ENCODE measurements at places on chromosomes 2 and 18.

DNA sequence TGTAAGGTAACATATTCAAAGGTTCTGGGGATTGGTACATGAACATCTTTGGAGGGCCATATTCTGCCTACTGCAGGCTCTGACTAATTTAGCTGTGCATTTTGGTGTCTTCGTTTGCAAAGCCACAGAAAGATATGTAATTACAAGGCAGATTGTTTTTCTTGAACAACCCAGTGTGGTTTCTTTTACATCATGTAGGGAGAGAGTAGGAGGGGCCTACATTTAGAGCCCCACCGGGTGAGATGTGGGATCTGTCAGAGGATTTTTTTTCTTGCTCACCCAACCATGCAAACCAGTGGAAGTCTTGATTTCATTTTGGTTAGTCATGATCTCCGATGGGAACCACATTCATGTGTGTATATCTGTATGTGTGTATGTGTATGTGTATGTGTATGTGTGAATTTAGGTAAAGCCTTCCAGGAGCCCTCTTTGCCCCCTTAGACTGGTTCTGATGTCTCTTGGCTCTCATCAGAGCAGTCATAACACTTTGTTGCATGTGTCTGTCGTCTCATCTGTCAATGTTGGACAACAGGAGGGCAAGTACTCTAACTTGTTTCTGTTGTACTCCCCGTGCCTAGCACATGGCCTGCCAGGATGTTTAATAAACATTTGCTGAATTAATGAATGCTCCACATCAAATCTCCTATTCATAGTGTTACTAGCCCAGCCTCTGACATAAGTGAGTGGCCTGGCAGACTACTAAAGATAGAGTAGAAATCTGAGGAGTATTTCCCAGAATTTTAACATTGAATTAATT is 239.9 kb downstream of the MTX2 start:
- no peak for DNase-seq

GRCh38 chr2:193332941-193333340 is 1138.2 kb upstream of the TMEFF2 start:
- DNase-seq = no peak

GRCh38 chr2:74639550-74639949 is 8.6 kb downstream of the M1AP start:
- DNase-seq = no peak

DNA sequence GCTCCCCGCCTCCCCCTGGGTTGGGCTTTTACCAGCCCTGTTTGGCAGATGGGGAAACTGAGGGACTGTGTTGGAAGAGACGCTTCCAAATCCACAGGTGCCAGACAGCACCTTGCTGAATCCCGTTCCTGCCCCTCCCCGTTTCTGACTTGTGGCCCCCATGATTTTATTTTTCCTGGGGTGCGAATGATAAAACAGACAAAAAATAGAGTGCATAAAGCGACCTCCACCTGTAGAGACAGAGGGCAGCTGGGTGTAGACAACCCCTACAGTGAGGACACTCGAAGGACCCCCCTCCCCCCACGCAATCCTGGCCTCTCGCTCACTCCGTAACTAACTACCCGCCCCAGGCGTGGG is 2.2 kb upstream of the CTDSP1 start:
- DNase-seq = no peak

DNA sequence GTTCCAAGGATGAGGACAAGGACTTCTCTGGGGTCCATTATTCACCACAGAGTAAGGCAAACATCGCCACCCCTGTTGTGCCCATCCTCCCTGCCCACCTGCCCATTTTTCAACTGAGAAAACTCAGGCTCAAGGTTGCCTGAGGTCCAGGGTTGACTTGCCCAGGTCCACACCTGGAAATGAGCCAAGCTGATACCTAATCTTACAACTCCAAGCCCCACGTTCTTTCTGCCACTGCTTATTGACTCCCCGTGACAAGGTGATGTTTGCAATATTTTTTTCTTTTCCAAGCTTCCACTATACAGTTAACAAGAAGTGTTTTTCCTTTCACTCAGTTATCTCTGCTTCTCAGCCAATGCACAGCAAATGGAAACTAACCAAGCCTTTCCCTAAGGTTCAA is 39.0 kb downstream of the RNF152 start:
- no peak for DNase-seq

DNA sequence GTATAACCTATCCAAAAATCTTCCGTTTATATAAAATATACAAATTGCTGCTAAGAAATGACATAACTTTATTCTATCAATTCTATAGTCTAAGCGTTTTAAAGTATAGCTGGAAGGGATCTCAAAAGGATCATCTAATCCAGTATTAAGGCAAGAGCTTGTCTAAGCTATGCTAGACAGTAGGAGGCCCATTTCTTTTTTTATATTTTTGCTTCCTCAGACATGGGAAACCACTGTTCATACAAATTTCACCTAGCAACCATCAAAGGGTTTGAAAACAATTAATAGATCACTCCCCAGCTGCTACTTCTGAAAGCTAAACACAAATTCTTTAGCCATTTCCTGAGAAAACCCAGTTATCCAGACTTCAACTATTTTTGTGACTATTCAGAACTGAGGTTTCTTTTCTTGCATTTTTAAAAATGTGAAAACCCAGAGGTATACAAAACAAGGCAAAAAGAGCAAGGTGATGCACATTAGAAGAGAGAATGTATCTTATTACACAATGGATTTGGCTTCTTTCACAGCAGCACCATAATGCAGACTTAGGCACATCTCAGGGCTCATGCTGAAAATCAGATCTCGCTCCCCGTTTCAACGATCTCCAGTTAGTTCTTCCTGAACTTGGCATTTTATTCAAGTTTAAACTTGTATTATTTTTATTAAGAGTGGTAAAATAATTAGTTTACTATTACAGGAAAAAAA is 274.4 kb downstream of the LRP1B start:
- DNase-seq = no peak

GRCh38 chr2:242053921-242054320 is 184.4 kb downstream of the RTP5 start:
- no peak for DNase-seq

DNA sequence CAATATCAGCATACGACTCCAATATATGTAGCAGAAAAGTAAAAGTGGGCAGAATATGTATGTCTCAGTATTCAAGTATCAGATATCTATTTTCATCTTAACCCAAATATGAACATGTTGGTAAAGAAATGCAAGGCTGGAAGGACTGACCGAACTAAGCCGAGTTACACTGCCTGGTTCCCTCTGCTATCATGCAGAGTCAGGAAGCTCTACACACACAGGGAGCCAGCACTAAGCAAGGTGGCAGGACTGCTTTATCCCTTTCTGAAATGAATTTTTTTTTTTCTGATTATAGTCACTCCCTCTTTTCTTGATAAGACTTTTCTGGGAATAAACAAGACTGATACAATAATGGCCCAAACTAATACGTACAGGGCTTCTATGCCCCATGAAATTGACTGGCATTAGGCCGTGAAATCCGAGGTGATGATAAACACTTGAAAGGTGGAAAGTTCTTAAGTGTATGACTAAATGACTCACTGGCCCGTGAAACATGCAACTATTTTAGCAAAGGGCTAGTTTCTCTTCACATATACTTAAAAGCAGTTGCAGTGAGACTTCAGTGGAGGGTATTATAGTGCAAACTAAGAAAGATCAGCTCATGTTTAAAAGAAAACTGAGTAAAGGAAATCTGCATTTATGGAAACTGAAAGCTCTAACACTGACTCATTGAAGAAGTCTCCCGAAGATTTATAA is 14.9 kb downstream of the DPP4 start:
- no peak for DNase-seq

GRCh38 chr2:41068740-41069139 is 616.9 kb upstream of the SLC8A1 start:
- DNase-seq = no peak

GRCh38 chr2:181828122-181828705 is 63.3 kb upstream of the ITPRID2 start:
- no peak for DNase-seq

GRCh38 chr2:190582736-190583506 is 48.4 kb upstream of the NEMP2 start:
- no peak for DNase-seq

- DNase-seq = no peak
These were observed 251.2 kb downstream of the ACKR3 start for GRCh38 chr2:236820763-236821344.

- DNase-seq = no peak
These were observed 93.7 kb upstream of the RIOK3 start for GRCh38 chr18:23359421-23359820.

DNA sequence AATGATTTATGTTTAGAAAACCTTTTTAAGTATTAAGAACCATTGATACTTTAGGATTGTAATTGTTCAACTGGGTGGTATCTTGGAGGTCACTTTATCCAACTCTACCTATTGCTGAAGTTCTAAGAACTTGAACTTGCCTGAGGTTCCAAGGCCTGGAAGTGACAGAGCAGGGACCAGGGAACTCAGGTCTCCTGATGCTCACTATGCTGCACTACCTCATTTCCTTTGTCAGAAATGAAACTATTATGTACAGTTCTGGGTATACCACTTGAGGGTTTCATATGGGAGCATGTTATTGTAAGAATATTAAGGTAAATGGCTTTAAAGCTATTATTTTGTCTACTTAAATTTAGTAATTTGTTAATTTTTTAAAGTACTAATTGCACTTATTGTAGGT is 3.0 kb downstream of the MBD5 start:
- DNase-seq = no peak

DNA sequence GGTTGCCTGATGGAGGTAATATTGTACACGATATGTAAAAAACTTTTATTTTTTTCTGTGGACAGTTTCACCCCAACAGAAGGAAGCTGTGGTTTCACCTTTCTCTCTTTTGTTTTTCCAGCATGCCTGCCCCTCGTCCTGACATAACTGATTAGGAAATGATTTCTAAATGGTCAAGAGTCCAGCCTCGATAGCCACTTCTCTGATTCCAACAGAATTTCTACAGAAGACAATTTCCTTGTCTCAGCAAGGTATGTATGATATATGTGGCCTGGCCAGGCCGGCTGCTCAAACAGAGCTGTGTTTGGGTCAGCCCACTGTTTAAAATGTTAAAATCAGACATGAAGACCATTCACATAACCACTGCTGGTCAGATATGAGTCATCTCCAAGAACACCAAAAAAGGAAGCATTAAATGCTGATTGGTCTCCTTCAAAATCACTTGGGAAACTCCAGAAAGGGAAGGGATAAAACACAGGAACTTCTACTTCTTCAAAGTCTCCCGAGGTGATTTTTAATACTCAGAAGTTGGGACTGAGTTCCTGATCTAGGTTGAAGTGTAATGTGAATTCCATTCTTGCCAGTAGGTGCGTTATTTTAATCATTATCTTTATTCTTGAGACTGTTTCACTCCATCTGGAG is 22.3 kb downstream of the ATP8B1 start:
- no peak for DNase-seq

- no peak for DNase-seq
These were observed 87.8 kb downstream of the KCTD1 start for GRCh38 chr18:26460449-26461091.

- no peak for DNase-seq
These were observed 37.8 kb upstream of the ASAP2 start for GRCh38 chr2:9168821-9169221.

GRCh38 chr2:9809448-9810088 is 33.7 kb upstream of the TAF1B start:
- no peak for DNase-seq

GRCh38 chr2:192145496-192145895 is 49.2 kb downstream of the TMEFF2 start:
- DNase-seq = no peak

DNA sequence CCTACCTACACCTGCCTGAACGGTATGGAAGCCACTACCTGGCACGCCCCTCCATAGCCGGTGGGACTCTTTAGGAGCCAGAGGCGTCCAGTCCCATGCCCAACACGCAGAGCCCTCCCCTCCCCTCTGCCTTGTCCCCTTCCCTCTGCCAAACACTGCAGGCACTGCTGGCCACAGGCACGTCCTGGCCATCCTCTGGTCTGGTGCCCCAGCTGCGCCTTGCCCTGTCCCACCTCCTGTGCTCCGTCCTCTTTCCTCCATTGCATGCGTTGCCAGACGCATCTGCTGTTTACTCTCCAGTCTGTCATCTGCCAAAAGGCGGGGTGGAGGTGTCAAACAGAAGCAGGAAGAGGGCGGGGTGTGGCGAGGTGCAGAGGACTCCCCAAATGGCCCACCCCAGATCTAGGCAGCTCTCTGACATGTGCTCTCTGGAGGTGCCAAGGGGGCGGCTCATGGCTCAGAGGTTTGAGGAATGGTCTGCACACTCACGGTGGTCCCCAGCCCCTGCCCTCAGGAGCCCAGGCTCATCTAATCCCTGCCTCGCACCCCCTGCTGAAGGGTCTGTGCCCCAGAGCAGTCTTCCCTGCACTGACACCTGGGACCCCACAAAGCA is 45.1 kb downstream of the HS6ST1 start:
- DNase-seq = no peak

DNA sequence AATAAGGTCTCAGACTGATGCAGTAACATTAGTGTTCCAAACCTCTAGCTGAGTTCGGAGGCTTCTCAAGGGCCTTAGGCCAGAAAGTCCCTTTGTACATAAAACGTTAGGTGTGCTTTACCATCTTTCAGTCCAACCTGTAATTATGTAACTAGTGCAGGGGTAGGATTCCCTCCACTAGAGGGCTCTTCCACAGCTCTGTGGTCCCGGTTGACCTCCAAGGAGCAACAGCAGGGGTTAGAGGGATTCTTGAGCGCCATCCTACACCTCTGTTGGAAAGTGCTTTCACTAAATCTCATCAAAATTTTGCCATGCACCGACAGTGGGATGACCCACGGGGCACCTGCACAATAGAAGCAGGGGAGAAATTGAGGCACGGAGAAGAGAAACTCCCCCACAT is 155.8 kb upstream of the LRP1B start:
- DNase-seq = no peak

DNA sequence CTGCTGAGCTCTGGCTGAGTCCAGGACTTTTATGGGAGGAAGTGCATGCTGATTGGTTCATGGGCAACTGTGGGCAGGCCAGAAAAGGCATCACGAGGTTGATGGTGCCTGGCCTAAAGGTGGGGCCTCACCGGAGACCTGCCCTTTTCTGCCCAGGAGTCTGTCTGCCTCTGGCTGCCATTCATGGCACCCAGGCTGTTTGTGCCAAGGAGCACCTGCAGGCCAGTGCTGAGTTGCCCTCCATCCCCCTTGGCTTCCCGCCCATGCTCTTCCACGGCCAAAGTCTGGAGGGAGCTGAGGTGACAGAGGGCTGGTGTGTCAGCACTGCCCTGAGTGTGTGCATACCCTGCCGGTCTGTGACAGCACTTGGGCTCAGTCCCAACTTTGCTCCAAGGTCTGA is 123.2 kb downstream of the PTH2R start:
- no peak for DNase-seq

- DNase-seq = no peak
These were observed 17.8 kb downstream of the UBR3 start for GRCh38 chr2:169845016-169845415.

DNA sequence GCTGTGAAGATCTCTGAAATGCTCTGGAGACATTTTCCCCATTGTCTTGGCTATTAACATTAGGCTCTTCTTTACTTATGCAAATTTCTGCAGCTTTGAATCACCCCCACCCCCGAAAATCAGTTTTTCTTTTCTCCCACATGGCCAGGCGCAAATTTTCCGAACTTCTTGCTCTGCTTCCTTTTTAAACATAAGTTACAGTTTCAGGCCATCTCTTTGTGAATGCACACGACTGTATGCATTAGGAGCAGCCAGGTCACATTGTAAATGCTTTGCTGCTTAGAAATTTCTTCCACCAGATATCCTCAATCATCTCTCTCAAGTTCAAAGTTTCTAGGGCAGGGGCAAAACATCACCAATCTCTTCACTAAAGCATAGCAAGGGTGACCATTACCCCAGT is 106.8 kb downstream of the PARD3B start:
- DNase-seq = no peak
